ENCODE measurements at places on chromosomes 2 and 18.

GRCh38 chr2:98241592-98241991 is 104.7 kb upstream of the CNGA3 start:
- DNase-seq, result no peak

DNA sequence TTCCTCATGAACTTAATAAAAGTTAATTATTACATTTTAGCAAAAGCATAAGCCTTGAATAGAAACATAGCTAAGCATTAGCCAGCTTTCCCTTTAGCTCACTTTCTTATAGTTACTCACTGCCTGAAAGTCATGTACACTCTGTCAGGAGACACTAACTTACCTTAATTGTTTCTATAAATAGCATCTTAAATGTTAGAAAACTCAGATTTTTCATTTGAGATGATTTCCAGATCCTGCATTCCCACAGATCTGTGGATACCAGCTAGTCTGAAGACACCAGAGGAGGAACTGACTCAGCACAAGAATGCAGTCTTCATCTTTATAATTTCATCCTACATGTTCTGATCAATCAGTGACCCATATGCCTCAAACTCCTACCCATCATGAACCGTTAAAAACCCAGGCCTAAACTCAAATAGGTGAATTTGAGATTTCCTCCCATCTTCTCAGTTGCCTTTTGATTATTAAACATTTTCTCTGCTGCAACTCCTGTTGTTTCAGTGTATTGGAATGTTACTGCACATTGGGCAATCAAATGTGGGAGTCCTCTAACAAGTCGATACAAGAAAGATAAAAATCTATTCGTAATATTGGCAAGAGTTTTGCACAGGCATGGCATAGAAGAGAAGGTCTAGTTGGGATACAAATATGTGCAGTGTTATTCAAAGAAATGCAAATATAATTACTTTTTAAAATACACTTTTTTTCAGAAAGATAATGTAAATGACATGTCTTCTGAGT is 857.4 kb upstream of the CDH2 start:
- no peak for DNase-seq

- no peak for DNase-seq
These were observed 41.6 kb downstream of the GFPT1 start for GRCh38 chr2:69345434-69345833.

DNA sequence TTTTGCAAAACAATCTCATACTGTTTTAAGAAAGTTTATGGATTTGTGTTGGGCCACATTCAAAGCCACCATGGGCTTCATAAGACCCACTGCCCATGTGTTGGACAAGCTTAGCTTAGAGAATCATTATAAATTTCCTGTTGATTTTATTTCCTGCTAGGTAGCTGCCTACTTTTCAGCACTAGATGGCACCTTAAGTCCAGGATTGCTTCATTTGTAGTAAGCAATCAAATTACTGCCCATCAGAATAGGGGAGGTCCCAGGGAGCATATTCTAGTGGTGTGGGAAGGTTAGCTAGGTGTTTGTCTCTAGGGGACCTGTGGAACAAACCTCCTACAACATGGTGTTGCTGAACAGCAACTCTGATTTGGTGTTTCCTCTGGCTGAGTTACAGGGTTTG is 11.0 kb upstream of the DCDC2C start:
- DNase-seq, result no peak

GRCh38 chr2:148810081-148810480 is 64.9 kb upstream of the KIF5C start:
- no peak for DNase-seq

- no peak for DNase-seq
These were observed 138.2 kb upstream of the NRP2 start for GRCh38 chr2:205543937-205544702.

DNA sequence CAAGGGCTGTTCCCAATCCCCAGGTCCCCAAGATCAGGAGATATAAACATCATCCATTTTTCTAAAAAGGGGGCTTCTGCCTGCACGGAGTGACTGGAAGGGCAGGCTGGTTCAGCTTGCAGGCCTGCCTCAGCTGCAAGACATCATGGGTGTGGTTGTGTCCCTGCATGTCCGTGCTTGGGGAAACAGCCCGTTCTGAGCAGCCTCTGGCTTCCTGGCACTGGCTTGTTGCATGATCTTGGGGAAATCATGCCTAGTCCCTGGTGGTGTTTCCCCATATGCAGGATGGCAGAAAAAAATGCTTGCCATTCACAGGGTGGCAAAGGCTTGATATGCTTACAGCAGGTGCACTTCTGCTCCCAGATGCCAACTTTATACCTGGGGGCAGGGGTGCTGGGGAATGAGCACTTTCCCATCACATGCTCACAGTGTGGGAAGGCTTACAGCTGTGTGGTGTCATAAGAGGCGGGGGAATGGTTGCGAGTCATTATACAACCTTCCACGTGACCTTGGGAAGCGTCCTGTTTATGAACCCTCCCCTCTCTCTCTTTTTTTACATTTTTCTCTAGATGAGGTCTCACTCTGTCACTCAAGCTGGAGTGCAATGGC is 7.2 kb downstream of the PCARE start:
- no peak for DNase-seq

- DNase-seq, result no peak
These were observed 203.0 kb downstream of the PARD3B start for GRCh38 chr2:204748286-204748685.

GRCh38 chr18:8133888-8134287 is 475.3 kb upstream of the RAB12 start:
- DNase-seq, result no peak

- no peak for DNase-seq
These were observed 120.4 kb downstream of the ZNF516 start for GRCh38 chr18:76374330-76375281.

DNA sequence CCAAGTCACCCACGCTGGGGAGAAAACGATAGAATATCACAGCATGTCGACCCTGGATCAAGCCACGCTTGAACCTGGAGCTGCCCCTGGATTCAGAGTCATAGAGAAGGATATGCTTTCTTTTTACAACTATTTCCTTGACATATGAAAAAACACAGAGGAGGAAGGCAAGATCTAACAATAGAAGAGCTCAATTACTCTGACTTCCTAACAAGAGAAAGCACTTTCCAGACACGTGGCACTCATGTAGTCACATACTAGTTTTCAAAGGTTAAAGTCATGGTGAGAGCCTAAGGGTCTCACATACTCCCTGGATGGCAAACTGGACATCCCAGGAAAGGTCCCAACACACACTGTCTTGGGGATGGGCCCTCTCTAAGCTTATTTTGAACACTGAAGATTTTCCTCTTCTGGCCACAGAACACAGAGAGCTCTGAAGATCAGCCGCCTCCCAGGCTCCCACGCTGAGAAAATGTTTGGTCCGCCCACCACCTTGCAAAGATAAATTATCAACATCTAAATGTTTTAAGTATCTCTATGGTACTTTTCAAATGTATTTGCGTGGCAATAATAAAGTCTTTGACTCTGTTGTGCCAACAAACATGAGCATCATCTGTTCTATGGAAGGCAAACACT is 4.9 kb downstream of the PXDN start:
- no peak for DNase-seq

GRCh38 chr18:69890558-69890957 is 57.1 kb downstream of the CD226 start:
- DNase-seq, result no peak

DNA sequence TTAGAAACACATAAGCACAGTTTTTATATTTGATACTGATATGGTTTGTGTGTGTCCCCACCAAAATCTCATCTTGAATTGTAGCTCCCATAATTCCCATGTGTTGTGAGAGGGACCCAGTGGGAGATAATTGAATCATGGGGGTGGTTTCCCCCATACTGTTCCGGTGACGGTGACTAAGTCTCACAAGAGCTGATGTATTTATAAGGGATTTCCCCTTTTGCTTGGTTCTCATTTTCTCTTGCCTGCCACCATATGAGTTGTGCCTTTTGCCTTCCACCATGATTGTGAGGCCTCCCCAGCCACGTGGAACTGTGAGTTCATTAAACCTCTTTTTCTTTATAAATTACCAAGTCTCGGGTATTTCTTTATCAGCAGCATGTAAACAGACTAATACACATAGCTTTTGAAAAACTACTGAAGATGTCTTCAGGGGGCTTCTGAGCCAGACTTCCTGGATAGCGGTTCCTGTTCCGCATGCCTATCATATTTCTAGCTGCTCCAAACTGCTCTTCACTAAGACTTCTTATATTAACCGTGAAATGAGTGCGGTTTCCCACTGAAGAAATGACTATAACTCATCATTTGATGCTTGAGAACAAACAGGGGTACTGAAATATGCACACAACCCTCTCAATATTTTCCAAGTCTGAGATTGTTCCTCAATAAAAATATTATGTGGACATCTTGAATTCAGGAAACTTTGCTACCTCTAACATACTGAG is 75.8 kb downstream of the SPHKAP start:
- no peak for DNase-seq

GRCh38 chr2:211756266-211756665 is 782.3 kb downstream of the ERBB4 start:
- DNase-seq, result no peak

- DNase-seq, result no peak
These were observed 5.5 kb upstream of the GPC1 start for GRCh38 chr2:240429872-240430491.

GRCh38 chr2:10221976-10222870 is 80.5 kb upstream of the HPCAL1 start:
- DNase-seq, result no peak

DNA sequence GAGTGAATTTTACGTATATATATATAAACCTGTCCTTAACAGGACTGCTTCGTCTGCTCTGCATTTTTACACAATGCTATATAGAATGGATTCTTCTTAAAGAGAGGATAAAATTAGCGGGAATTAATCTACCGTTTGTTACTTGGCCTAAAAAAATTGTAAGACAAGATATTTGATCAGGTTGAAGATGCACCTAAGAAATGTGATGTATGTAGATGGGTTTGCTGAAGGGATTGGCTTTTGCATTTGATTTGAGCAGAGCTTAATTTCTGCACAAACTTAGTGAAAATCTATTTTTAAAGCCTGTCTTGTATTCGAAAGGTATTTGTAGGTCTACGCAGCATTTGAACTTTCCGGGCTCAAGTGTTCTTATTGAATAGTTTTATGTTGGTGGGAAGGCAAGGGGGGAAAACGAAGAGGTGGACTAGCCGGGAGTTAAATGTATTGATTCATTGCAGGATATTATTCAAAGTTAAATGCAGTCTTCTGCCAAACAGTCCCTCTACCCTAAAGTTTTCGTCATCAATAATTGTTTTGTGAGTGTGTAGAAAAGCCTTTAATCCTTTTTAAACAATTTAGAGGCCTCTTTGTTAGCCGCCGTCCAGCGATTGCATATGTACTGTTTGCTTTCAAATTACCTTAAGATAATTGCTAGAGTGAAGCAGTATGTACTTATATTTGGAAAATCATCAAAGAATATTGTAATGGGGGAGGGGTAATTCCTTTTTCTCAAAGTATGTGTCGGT is 1.2 kb downstream of the PPP1CB start:
- DNase-seq, result no peak

- no peak for DNase-seq
These were observed 216.0 kb downstream of the RAD51AP2 start for GRCh38 chr2:17302281-17302680.

GRCh38 chr18:48885266-48885923 is 65.4 kb downstream of the SMAD7 start:
- DNase-seq, result no peak

DNA sequence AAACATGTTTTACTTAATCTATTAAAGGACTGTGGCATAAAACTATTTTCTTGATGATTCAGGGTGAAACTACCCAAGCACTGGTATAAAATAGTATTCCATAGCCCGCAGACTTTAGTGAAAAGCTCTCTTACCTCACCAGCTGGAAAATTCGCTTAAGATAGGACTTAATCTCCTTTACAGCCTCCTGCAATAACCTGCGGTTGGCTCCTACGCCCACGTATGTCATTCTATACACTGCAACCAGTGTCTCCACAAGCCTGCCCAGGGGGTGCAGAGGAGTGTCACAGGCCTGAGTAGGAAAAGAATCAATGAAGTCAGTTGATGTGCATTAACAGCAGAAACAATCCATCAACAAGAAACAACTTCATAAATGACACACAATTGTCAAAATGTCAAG is 11.3 kb upstream of the MPP4 start:
- no peak for DNase-seq

DNA sequence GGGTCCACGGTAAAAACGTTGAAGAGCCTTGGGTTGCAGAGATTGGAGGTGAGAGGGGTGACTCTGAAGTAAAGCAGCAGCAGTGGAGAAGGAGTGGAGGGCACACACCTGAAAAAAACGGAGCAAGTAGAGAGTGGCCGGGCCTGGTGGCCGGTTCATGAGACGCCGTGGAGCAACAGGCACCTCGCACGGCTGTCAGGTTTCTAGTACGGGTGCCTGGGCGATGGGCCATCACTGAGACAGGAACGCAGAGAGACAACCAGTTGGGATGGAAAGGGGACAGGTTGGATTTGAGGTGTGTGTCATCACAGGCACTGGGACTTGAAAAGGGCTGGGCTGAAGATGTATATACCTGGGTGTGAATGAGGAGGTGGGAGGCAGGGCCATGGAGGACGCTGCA is 104.2 kb downstream of the MTCL1 start:
- DNase-seq, result no peak

DNA sequence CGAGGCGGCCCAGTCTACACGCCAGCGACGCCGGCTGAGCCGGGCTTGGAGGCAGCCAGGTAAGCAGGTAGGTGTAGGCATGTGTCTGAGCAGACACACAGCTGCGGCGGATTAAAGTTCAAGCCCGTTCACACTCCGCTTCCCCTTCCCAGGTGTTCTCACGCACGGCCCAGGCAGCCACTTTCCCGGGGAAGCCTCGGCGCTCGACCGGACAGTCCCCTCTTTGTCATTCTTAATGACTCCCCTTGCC is 367 bp downstream of the TGFA start:
- no peak for DNase-seq

DNA sequence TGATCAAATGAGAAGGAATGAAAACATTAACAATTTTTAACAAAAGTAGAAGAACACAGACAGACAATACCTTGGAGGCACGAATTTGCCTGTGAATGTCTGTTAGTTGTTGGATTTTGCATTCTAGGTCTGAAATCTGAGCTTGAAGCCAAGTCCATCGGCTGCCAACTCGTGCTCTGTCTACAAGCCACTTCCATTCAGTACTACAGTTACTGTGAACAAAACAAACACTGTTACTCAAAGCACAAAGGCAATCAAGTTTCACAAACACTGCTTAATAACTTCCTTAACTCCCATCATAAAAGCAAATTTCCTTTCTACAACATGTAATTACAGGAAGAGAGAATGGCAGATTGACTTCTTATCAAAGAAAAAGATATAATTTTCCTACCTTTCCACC is 42.2 kb downstream of the KANSL1L start:
- DNase-seq, result no peak

GRCh38 chr2:239275044-239275685 is 125.7 kb downstream of the HDAC4 start:
- DNase-seq, result peak; percentile 66

DNA sequence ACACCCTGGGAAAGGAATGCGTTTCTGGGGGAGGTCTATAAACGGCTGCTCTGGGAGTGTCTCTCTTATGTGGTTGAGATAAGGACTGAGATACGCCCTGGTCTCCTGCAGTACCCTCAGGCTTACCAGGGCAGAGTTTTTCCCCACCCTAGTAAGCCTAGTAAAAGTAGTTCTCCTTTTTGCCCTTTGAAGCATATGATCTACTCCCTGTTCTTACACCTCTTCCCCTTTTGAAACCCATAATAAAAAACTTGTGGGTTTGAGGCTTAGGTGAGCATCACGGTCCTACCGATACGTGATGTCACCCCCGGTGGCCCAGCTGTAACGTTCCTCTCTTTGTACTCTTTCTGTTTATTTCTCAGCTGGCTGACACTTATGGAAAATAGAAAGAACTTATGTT is 97.4 kb downstream of the FSIP2 start:
- no peak for DNase-seq

Measured in stimulated activated CD4-positive, alpha-beta T cell treated with anti-CD3 and anti-CD28 coated beads, Interleukin-12 subunit alpha, Interleukin-12 subunit beta, amount 100 ng/mL, for 24 hours (primary cell).